ENCODE measurements at places on chromosomes 7 and 10.

DNA sequence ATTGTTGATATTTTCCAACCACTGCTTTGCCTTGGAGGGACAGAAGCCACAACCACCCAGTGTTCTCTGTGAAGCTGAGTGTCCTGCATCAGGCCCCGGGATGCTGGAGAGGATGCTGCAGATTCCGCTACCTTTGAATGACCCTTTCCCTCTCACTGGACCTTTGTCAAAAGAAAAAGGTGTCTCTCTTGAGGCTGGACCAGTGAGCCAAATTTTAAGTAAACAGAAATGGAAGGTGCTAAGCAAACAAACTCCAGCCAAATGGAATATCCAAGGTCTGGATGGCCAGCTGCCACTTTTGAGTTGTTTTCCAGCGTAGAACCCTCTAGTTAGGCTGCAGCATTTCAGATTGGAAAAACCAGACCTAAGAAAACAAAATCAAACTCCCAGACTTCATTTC is 145.5 kb downstream of the TRIL start:
- no peak for DNase-seq

DNA sequence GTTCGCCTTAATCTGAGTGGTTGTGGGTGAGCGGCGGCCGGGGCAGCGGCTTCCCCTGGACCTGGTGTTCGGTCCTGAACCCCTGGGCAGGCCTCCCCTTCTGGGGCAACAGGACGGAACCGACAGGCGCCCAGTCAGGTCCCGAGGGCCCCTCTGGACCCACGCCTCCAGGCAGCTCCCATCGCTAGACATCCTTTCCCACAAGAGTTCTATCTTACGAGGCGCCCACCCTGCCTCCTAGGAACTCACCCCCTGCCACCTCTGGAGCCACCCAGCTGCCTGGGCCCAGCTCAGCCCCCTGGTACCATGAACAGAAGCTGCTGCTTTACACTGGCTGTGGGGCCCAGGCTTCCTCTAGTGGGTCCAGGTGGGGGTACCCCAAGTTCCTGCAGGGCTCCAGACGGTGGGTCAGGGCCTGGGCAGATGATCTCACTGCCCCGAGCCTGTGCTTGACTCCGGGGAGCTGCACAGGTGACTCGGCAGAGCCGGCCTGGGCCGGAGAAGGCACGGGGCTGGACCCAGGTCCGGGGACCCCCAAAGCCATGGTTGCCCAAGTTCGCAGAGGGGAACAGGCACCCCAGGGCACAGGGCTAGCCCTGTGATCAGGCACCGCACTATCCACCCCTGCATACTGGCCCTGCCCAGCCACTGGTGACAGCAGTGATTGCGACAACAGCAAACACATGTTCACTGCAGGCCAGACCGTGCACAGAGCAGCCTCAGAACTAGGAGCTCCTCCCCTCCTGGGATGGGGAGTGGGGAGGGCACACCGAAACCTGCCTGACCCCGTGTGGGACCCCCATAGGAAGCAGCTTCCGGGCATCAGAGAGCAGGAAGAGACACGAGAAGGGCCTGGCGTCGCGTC is 180.3 kb downstream of the ELFN1 start:
- no peak for DNase-seq

DNA sequence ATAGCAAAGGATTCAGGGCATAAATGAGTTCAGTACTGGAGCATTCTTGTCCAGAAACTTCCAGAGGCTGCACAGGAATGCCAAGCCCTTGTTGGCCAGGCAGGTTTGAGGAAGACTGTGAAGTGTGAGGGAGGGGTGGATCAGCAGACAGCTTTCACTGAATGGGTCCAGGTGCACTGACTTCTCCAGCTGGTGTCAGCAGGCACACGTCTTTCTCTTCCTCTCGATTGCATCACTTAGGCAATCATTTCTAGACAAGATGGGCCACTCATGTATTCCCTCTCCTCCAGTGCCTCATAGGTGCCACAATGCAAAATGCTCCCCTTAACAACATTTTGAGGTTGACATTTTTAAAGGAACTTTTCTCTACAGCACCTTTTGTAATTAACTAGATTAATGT is 15.6 kb upstream of the PLEKHS1 start:
- DNase-seq, result no peak

- DNase-seq, result no peak
These were observed 36.1 kb downstream of the ETV1 start for GRCh38 chr7:13953368-13953767.

DNA sequence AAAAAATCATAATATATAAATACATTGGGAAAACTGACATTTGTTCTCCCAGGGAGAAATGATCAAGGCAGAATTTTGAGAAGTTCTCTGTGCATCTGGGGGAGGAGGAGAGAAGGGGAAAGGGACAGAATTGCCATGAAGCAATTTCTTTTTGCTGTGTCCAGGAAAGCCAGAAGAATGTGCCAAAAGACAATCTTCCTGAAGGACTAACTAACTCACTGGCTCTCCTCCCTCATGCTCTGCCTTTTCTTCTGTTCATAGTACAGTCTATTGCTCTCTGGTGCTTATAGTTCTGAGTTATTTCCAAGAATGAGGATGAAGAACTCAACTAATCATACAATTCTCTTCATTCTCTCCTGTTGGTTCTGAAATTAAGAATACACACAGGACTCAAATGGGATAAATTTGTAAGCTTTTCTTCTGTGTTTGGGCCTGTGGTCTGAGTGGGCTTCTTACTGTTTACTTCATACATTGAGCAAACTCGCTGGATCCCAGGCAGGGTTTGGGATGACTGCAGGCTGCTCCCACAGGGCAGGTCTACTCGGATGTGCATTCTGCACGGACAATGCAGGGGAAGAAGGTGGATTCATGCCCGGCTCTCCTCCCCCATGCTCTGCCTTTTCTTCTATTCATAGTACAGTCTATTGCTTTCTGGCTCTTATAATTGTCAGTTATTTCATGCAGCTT is 22.2 kb upstream of the FAM171A1 start:
- no peak for DNase-seq

- DNase-seq, result no peak
These were observed 639 bp downstream of the DYDC2 start for GRCh38 chr10:80356989-80357850.

GRCh38 chr7:41702635-41703371 is at the start of gene INHBA:
Gene INHBA, minus strand, starts transcription at chr7:41703090. Its CDS starts 2,716 bp downstream, at chr7:41700374.
- DNase-seq, result no peak

DNA sequence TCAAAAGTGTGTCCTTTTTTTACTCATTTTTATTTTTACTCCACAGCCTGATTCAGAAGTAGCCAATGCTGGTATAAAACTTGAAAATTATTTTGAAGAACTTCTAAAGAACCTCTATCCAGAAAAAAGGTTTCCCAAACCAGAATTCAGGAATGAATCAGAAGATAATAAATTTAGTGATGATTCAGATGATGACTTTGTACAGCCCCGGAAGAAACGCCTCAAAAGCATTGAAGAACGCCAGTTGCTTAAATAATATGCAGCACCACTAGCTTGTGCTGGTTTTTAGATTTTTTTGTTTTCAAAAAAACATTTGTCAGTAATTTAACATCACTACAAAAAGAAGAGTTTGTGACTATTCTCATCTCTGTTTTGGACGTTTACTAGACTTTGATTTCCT is 116.5 kb downstream of the SVOPL start:
- DNase-seq, result no peak

DNA sequence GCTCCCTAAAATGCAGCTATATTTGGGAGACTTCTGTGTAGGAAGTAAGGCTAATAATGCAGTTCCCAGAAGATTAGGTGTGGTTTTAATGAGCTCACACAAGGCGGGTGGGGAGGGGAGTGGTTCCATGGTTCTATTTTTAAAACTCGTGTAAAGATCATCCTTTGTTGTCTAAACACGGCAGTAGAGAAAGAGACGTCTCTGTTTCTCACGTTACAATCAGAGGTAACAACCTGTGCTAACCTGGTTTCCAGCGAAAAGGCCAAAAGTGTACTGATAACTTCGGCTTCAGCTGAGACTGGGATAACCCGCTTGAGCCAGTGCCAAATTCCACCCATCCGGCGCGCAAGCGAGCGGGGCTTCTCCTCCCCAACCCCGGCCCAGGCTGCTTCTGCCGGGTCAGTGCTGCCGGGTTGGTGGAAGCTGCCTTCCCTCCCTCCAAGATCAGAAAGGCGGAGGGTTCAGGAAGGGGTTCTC is 2.5 kb upstream of the MAP3K8 start:
- DNase-seq, result no peak

- DNase-seq, result no peak
These were observed 230.0 kb downstream of the SNX13 start for GRCh38 chr7:17710312-17710711.

- DNase-seq, result no peak
These were observed 150.7 kb upstream of the KLF14 start for GRCh38 chr7:130884437-130885417.

GRCh38 chr7:8217200-8218068 is 44.5 kb downstream of the ICA1 start:
- DNase-seq, result no peak

GRCh38 chr10:116766241-116766827 is 24.0 kb upstream of the HSPA12A start:
- no peak for DNase-seq

GRCh38 chr10:3623746-3624145 is 161.3 kb downstream of the KLF6 start:
- DNase-seq, result no peak

DNA sequence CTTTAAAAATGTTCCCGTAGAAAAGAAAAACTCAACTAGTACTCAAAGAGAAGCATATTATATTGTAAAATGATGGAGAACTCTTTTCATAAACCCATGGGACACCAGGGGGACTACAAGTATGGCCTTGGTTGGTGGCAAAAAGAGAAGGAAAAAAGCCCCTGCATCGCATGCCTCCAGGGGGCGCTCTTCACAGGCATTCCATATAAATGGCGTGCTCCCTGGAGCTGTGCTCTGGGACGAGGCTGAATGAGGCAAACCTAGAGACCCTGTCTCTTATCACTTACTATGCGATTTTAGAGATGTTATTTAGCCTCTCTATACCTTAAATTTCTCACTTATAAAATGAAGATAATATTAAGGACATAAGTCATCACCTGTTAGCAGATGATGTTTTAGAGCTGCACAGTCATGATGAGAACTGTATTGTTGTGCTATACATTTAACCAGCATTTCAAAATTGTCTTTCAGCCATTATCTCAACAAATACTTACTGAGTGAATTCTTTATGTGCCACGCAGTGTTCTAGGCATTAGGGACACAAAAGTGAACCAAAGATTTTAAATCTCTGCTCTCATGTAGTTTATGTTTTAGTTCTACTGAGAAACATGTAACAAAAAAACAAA is 105.8 kb downstream of the ARHGAP21 start:
- peak; percentile 24 for DNase-seq

DNA sequence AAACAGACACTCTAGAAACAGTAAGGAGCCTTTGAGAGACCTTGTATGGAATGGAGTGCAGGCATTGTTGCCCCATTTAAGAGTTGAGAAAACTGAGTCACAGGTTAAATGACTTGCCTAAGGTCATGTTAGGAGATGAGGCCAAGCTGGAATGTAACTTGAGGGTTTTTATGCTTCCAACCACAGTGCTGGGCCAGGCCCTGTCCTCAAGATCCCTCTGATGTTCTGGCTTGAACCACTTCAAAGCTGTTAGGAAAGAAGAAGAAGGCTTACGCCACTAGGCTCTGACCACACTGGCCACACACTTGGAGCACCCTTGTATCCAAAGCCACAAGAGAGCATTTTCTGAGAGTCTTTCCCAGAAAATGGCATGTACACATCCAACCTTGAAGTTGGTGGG is 42.7 kb downstream of the PLAU start:
- DNase-seq, result no peak

GRCh38 chr10:70557876-70558275 is 44.7 kb downstream of the PRF1 start:
- DNase-seq, result no peak

GRCh38 chr7:28858206-28858605 is 99.9 kb downstream of the TRIL start:
- DNase-seq, result no peak

GRCh38 chr7:106778656-106779250 is 86.3 kb upstream of the PIK3CG start:
- no peak for DNase-seq

GRCh38 chr10:129718548-129719414 is 245.3 kb downstream of the EBF3 start:
- no peak for DNase-seq

GRCh38 chr7:37901236-37901827 is 15.3 kb downstream of the SFRP4 start:
- DNase-seq, result no peak

DNA sequence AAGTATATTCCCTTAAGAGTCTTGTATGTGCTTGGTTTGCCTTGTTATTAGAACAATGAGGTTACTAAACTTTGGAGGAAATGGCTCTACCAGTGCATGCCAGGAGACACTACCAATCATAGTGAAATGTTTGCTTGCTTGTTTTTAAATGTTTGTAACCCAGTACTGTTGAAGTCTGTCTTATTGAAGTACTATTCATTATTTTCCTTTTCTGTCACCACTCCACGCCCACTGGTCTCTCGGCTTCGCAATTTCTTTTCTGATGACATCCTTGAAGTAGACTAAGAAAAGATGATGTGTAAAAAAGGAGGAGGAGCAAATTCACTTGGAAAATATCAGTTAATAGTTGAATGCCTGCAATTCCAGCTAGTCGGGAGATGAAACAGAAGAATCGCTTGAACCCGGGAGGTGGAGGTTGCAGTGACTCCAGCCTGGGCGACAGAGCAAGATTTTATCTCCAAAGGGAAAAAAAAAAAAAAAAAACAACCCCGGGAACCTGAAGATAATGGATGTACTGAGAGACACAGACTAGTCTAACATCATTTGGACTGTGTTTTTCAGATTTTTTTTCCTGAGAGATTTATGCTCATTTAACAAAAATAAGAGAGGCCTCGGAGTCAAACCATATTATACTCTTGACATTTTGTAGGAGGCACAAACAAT is 959.4 kb downstream of the PCDH15 start:
- no peak for DNase-seq

GRCh38 chr7:33922820-33923219 is 17.5 kb downstream of the BMPER start:
- DNase-seq, result no peak

DNA sequence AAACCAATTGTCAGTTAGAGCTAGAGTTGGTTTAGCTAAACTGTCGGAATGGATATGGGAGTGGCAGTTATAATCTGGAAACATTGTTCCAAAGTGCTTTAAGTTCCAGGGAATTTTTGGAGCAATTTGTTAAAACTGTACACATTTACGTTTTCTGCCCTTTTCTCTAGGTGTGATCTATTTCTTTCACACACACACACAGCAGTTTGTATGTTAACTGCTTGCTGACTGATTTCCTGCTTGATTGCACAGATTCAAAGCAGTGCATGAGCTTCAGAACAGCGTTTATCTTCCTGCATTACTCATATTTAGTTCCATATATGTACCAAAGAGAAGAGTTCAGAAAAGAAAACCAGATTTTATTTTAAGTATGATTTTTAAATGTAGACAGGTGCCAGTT is 57.9 kb downstream of the MGMT start:
- DNase-seq, result no peak

DNA sequence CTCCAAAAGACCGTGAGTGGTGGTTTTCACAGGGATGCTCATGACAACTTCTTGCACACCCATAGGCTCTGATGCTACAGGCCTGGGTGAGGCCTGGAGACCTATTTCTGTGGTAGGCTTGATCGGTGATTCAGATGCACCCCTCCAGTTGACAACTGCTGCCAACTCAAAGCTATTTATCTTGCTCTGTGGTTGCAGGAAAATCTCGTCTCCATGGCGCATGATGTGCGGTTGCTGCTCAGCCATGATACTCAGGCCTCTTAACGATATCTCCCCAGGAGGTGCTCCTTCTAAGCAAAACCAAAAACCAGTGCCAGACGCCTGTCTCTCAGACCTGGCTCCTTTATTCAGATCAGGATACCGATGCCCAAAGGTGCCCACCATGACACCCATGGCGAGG is 31.4 kb downstream of the C10orf90 start:
- no peak for DNase-seq

- peak; percentile 52 for DNase-seq
These were observed 197.4 kb downstream of the RNLS start for GRCh38 chr10:88385601-88386203.

Data from CD4-positive, alpha-beta T cell treated with Interferon gamma for 1 hour (primary cell).